ENCODE measurements at places on chromosomes 2 and 18.

DNA sequence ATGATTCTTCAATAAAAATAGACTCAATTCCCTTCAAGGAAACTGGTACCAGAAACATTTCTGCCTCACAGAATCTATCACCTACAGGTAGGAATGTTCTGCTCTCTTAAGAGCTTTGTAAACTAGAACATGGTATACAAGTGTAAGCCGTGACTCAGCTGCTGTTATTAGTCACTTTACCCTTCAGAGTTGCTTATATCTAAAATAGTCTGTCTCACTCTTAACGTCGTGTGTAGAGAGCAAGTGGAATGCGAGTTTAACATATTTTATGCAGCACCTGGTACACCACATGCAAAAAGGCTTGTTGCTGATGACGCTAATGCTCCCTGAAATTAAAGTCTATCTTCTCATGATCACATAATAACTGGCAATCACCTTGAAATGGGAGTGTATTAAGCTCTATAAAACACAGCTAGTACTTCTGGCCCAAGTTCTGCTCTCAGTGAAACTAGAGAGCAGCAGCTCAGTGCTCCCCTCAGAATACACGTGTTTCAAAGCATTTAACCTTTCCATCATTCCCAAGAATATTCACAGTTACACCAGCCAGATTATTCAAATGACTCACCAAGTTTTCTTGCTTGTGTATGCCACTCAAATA, 420.0 kb downstream of the ZEB2 start:
- DNase-seq = no peak

DNA sequence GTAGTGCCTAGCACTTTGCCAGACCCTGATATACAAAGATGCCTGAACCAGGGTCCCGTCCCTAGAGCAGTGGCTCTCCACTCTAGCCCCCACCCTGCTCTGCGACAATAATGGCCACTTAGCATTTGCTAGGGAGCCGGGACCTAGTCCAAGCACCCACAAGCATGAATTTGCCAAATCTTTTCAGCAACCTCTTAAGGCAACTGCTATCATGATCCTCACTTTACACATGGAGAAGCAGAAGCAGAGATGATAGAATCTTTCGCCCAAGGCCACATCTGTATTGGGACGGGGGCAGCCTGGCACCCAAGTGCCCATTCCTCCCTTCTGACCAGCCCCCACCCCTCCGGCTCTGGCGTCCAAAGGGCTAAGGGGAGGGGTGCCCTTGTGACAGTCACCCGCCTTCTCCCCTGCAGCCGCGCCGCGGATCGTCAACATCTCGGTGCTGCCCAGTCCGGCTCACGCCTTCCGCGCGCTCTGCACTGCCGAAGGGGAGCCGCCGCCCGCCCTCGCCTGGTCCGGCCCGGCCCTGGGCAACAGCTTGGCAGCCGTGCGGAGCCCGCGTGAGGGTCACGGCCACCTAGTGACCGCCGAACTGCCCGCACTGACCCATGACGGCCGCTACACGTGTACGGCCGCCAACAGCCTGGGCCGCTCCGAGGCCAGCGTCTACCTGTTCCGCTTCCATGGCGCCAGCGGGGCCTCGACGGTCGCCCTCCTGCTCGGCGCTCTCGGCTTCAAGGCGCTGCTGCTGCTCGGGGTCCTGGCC, 13.0 kb downstream of the SIGLEC15 start:
- no peak for DNase-seq

DNA sequence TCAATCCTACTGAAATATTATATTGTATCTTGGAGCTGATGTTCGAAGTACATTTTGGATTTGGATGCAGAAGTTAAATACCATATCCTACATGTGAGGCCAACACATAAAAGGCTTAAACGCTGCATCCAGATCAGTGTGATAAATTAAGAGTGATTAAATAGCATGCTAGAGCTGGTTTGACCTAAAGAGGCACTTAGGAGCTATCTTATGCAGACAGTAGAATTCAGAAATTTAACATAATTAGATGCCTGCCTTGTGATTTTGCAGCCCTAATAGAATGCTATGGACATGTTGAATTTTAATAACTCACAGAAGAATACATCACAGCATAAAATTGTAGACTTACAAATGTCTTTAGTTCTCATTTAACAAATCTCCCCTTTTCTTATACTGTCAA, 501.2 kb upstream of the LINC00305 start:
- no peak for DNase-seq

GRCh38 chr2:99201959-99202678, 21.1 kb downstream of the MRPL30 start:
- no peak for DNase-seq

- DNase-seq = no peak
Observed at GRCh38 chr2:121721926-121722325, 14.7 kb downstream of the NIFK start.

- no peak for DNase-seq
Observed at GRCh38 chr2:63654959-63655358, 66.2 kb downstream of the MDH1 start.

GRCh38 chr2:31812051-31812798, 198.6 kb downstream of the MEMO1 start:
- DNase-seq = no peak

- DNase-seq = no peak
Observed at GRCh38 chr2:210072922-210073509, 70.6 kb downstream of the RPE start.

GRCh38 chr18:73908323-73908722, 239.3 kb downstream of the FBXO15 start:
- DNase-seq = no peak

DNA sequence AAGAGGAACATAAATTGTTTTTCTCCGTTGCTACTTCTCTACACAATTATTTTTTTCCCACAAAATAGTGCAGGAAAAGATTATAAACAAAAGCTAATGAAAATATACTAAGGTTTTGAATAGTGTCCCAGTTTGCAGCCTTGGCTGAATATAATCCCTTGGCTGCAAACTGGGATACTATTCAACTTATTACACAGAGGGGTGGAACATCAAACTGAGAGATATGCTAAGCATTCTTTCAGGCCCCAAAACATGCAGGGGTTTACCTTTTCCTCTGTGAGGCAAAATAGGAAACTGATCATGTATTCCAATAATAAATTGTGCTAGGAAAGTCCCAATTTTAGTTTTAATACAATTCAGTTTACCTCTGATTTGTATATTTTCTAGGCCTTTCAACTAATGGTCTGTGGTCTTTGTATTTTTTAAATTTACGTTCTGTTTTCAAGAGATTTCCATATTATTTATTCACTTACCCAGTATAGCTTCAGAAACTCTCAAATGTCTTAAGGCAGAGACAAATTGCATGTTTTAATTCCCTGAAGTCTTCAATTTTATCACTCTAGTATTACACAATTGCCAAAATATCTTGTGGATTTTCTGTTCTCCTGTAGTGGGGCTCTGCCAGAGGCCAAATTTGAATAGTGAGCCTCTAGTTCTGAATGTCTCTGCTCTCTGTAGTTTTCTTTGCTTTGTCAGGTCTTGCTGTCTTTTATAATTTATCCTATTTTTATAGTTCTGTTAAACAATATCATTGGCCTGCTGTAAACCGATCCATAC, 63.9 kb downstream of the PPP1R1C start:
- DNase-seq = no peak

DNA sequence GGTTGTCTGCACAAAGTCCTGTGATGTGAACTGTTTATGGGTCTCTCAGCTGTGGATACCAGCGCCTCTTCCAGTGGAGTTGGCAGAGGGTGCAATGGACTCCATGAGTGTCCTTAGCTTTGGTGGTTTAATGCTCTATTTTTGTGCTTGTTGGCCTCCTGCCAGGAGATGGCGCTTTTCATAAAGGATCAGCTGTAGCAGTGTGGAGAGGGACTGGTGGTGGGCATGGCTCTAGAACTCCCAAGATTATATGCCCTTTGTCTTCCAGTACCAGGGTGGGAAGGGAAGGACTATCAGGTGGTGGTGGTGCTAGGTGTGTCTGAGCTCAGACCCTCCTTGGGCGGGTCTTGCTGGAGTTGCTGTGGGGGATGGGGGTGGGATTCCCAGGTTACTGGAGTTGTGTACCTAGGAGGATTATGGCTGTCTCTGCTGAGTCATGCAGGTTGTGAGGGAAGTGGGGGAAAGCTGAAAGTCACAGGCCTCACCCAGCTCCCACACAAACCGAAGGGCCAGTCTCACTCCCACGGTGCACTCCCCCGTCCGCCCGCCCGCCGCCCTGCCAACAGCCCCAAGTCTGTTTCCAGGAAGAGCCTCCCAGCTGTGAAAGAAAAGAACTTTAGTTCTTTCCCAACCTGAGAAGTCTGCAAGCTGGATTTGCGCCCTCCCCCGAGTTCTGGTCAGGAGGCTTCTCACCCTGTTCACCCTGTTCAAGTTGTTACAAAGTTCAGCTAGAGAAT, 108.1 kb downstream of the MARCO start:
- DNase-seq = no peak

DNA sequence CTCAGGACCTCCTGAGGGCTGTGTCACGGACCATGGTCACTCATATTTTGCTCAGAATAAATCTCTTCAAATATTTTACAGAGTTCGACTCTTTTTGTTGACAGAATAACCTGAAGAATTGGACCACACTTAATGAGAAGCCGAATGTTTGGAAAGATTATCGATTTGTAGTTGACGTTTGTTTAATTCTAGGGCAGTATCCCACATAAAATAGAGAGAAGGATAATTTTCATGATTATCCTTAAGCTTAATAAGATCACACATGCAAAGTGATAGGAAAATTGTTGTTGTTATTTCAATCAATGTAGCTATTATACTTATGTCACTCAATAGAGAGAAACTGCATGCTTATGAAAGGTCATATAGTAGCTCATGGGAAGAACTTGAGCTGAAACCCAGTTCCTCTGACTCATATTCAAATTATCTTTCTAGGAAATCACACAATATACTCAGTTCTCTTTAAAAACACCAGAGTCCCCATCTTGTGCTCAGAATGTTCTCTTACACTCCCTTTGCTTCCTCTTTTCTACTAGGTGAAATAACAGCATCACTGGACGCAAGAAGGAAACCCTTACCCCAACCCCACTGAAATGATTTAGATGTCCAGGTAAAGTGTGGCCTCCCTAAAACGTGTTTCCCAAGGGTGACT, 982.1 kb downstream of the TSN start:
- no peak for DNase-seq

DNA sequence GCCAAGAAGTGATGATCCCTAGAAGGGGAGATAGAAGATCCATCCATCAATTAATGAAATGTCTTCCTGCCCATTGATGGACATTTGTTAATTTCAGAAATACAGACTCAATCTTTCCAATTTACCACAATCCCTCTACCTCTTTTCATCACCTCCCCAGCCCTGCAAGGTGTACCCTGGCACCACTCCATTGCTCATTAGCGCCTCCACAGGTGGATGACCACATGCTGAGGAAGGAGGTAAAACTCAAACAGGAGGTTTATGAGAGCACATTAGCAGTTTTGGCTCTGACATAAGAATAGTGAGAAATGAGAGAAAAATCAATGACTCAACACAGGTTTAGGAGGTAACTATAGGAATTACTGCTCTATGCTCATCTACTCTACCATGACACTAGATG, 208.0 kb downstream of the C1D start:
- DNase-seq = no peak

GRCh38 chr2:86160156-86160952, 34.9 kb downstream of the IMMT start:
- DNase-seq = no peak

DNA sequence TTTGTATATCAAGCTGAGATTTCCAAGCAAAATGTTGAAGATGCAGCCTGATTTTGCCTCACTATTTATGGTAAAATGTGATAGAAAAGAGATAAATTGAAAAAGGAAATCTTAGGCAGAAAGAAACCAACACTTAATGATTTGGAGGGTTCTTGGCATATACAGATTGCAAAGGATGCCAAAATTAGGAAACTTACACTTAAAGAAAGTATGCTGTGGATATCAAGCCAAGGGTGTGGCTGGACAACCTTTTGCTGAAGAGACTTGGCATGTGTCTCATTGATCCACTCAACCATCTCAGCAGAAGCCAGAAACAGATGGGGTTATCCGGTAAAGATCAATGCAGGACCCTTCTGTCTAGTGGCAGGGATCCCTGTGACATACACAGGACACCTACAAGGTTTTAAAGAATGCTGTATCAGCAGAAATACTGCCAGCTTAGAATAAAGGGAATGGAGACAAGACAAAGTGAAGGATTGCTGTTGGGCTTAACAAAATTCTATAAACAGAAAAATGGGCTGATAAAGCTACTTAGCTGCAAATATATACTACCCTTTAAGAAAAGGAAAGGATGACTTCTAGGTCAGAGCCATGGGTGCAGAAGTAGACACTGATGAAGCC, 107.3 kb upstream of the CYP26B1 start:
- no peak for DNase-seq

GRCh38 chr18:37563931-37564392, 1.6 kb downstream of the CELF4 start:
- no peak for DNase-seq
